ENCODE measurements at places on chromosomes 5 and 9.
A peak's percentile ranks its signal among the peaks of the same experiment; 100 is the strongest.

DNA sequence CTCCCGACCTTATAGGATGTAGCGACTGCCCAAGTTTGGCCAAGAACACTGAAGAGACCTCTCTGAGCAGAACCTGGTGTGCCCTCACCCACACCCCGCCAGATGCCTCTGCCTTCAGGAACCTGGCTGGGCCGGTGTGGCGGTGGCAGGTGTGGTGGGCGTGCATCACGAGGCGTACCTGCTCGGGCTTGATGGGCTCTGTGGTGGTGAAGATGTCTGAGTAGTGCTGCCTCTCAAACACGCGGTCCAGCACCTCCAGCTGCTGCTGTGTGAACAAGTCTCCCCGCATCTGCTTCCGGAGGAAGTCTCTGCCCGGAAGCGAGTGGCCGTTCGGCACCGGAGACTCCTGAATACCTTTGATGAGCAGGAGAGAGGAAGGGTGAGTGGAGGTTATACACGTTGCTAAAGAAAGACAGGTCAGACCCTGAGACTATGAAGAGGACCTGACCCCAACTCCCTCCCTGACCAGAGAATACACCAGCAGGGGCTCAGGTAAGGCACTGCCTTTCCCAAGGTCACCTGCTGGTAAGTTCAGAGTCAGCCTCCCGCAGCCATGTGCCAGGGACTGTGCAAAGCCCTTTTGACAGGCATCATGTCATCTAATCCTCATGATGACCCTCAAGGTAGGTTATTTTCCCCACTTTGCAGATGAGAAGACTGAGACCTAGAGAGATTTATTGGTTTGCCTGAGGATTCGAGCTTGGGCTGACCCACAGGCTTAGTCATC, 67.5 kb downstream of the PAX5 start:
- DNase-seq = no peak

DNA sequence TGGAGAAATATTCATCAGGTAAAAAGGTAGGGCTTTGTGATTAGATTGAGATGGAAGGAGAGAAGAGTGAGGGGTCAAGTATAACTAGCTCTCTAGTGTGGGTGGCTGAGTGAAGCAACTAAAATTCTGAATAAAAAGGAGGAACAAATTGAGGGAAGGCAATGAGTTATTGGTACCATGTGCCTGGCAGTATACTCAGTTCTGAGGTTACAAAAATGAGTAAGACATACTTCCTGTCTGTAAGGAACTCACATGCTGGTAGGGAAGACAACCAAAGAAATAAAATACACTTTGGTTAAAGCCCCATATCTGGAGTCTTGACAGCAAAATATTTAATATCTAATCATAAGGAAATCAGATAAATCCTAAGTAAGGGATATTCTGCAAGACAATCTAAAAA, 476.8 kb upstream of the C9orf72 start:
- DNase-seq = peak; percentile 67

- peak; percentile 27 for DNase-seq
These were observed 83.7 kb downstream of the ADAMTS2 start for GRCh38 chr5:179261301-179262125.

DNA sequence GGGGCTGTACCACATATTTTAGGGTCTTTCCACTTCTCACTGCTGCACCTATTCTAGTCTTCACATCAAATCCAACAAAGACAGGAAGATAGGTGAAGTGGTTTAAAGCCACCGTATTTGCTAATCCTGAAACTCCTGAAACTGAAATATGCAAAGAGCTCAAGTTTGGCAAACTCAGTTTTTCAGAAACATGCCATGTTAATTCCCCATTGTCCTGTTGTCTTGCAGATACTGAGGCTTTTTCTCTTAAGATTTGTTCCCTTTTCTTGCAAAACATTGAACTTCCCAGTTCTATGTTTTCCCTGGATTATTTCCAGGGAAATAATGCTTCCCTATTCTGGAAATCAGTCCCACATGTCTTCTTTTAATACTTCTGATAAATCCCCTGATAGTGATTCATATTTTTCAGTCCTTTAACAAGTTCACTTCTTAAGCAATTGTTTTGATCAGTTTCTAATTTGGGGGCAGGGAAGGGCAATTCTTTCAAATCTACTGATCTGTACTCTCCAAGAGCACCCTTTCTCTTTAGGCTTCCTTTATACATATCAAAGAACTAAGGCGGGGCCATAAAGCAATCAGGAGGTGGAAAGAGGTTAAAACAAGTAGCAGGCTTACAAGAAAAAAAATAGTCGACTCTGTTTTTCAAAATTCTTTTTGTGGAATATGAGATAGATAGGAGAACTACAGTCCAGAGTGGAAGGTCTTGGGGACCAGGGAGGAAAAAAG, 648.5 kb downstream of the BNC2 start:
- DNase-seq = peak; percentile 67

DNA sequence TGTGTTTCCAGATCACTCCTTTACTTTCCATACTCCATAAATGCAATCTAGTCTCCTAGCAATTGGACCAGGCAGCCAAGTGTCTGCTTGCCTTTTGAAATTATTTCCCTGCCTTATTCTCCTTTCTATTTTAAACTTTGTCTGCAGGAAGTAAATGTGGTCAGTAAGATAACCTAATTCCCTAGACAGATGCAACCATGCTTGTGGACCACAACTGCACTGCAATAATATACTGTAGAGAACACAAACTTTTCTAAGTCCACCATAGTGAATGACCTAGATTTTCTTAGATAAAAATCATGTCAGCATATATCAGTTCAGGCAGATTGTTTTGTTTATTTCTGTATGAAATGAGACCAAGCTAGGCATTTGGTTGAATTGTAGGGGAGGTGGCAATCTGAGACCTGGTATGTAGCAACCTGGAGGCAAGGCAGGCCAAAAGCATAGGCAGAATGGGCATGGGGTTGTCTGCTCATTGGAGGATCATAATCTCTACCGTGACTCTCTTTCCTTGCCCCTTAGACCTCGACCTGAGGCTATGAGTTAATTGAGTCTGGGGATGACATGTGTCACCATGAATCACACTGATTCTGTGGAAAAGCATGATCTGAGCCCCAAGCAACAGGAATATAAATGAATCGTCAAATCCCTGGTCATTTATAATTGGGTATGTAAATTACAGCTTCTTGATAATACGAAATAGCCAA, 20.7 kb downstream of the ACTL7B start:
- no peak for DNase-seq

DNA sequence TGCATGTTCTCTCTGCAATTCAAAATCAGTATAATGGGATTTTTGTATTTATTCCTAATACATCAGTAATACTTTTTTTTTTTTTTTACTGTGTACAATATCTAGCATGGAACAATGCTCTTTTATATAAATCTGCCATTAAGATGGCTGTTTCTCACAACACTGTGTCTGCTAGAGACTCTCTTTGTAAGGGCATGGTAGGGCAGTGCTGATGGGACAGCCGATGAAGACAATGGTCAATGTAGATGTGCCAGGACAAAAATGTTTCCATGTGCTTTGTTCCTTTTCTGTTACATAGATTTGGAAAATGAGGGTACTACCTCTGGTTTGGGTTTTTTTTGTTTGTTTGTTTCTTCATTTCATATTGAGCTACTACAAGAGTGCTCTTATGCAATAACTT, 95.3 kb upstream of the ITGA2 start:
- DNase-seq = no peak

GRCh38 chr5:77936365-77936693, 160.2 kb upstream of the TBCA start:
- DNase-seq = no peak

GRCh38 chr5:156896546-156896945, 46.5 kb downstream of the PPP1R2B start:
- DNase-seq = no peak
